ENCODE measurements at places on chromosomes 1 and 21.

- DNase-seq: no peak
Observed at GRCh38 chr1:905071-905749, 18.5 kb upstream of the SAMD11 start.

DNA sequence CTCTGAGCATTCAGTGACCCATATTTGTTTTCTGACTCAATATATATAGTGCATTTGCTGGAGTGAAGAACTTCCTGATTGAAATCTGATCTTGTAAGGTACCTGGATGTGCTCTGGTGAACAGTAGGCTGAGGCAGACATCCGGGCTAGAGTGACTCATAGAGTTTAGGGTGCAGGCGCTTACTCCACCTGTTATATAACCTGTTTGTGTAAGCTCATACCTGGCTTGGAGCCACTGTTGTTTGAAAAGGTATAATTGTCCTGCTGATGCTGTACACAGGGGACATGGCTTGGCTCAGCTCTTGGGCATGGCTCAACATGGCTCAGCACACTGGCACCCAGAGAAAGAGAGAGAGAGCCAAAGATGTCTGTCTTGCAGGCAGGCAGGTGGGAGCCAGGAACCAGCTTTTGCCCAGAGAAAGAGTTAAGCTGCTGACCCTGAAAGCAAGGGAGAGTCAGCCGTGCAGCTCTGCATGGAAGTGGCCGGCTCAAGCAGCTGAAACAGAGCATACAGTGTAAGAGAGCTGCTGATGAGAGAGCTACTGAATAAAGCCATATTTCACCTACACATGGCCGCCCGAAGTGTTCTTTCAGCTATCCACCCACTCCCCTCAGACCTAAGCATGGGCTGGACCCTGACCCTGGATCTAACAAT, 43.2 kb downstream of the GJA5 start:
- peak; percentile 88 for DNase-seq

DNA sequence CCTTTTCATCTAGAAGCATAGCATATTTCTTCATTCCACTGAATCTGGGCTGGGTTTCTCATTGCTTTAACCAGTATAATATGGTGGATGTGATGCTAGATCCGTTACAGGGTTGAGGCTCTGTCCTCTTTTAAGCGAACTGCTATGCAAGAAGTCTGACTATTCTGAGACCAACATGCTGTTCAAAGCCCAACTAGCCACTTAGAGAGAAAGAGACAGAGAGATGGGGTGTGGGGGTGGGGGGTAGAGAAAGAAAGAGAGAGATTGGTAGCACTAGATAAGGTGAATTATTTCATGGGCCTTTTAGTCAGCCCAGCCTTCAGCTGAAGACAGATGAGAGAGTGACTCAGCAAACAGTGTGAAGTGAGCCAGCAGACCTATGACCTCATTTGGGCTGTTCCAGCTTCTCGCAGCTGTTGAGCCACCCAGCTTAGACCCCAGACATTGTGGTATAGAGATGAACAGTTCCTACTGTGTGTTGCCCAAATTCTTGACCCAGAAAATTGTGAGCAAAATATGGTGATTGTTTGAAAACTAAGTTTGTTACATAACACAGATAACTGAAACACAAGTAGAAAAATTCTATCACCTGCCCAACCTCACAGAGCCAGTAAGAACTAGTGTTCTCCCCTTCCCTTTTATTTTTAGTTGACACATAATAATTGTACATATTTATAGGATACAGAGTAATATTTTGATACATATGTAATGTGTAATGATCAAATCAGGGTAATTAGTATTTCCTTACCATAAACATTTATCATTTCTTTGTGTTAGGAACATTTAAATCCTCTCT, 40.7 kb upstream of the PRKACB start:
- DNase-seq: peak; percentile 77

GRCh38 chr1:8661185-8662110, 156.0 kb downstream of the RERE start:
- DNase-seq: peak; percentile 65

GRCh38 chr1:94865360-94865759, 45.2 kb downstream of the SLC44A3 start:
- peak; percentile 26 for DNase-seq

DNA sequence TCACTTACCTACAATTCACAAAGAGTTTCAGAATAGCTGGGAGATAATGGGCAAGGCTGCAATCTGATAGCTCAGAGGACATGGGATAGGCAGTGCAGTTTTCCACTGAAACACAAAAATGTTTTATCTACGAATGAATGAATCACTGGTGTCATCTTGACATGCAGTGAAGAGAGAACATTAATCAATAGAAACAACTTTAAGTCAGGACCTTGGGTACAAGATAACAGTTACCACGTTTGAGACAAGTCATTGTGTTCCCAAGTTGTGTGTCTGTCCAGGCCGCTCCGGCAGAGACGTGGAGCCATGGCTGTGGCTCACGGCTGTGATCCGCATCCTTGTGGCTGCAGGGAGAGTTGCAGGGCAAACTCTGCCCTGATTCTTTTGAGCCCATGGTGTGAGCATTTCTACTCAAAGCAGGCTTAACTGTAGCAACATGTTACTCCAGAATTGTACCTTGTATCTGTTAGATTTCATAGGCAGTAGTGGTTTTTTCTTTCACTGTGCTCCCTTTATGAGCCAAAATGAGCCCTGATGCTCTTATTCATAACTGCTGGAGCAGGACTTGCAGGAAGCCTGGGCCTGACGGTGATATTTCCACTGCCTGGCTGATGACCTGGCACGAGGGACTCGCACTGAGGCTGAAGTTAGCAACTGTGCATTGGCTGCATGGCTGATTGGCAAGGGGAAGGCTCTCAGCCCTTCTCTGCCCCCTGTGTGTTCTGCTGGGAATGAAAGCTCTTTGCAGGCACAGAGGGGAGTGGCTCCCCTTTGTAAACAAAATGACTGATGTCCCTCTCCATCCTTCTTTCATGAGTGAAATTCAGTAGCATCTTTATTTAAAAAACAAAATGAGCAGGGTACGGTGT, 465.2 kb downstream of the AJAP1 start:
- no peak for DNase-seq

DNA sequence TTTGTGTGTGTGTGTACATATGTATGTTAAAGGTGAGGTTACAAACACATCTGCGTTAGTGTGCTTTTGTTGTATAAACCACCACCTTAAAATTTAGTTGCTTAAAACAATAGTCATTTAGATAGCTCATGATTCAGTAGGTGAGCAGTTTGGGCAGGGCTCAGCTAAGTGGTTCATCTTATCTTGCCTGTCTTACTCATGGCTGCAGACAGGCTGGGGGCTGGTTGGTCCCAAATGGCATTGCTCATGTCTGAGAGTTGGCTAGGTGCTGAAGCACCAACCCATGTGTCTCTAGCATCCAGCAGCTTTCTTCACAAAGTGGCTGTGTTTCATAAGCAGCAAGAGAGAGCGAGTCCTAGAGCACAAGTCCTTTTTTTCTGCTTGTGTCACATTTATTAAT, 91.4 kb downstream of the MACF1 start:
- no peak for DNase-seq

DNA sequence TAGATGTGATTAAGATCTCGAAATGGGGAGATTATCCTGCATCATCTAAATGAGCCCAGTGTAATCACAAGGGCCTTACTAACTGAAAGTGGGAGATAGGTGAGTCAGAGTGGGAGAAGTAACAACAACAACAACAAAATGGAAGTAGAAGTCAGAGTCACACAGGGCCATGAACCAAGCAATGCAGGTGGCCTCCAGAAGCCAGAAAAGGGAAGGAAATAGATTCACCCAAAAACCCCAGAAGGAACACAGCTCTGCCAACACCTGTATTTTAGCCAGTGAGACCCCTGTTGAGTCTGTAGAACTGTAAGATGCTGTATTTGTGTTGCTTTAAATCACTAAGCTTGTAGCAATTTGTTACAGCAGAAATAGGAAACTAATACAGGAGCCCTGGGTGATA, 4.1 kb downstream of the TAGLN2 start:
- DNase-seq: no peak

DNA sequence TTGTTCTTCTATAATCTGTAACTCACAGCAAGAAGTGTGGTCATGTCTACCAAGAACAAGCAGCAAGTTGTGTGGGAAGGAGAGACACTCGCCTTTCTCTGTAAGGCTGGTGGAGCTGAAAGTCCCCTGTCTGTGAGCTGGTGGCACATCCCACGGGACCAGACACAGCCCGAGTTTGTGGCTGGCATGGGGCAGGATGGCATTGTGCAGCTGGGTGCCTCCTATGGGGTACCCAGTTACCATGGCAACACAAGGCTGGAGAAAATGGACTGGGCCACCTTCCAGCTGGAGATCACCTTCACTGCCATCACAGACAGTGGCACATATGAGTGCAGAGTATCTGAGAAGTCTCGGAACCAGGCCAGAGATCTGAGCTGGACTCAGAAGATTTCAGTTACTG, 15.5 kb downstream of the CD101 start:
- DNase-seq: no peak

- no peak for DNase-seq
Observed at GRCh38 chr1:223183268-223183862, 40.3 kb upstream of the TLR5 start.

DNA sequence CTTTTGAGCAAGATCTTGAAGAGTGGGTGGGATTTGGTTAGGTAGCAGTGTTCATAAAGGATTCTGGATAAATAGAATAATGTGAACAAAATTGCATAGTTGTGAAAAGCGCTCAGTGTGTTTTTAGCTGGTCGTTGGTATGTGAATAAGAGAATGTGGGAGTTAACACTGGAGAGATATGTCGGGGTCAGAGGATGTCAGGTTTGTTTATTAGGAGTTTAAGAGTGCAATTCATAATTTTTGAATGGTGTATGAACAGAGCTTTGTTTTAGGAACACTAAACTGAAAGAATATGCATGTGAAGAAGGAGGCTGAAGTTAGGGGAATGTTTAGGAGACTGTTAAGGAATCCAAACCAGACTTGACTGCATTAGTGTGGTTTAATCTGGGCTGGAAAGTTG, 9.4 kb downstream of the USP16 start:
- DNase-seq: no peak

DNA sequence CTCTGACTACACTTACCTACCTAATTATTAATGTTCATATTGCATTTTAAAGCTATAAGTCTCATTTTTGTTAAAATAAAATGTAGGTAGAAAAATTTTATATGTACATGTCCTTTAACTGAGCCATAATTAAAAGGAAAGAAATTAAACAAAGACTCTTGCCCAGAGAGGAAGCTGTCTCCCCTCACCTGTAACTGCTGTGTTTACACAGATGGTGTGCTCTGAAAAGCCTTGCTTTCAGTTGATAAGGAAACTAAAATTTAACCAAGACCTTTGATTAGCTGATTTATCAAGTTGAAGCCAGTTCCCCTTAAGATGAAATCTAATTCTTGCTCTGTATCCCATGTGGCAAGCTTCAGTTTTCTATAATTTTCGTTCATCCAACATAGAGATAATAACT, 213.5 kb downstream of the LYPLAL1 start:
- no peak for DNase-seq

GRCh38 chr1:204992201-204992997, 50.6 kb upstream of the CNTN2 start:
- no peak for DNase-seq

DNA sequence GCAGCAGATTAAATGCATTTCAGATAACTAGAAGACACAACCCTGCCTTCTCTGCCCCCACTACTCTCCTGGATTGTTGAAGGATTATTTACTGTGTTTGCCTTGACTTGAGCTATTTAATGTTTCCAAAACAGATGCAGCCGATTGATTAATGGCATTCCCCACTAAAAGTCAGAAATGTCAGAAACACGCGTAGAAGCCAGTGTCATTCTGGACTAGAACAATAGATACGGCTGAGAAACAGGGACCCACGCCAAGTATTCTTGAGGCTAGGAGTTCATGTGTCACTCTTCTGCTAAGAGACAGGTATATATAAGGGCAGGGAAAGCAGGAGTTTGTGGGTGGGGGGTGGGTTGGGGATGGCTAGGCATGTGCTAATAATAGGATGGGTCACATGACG, 366.7 kb upstream of the PROX1 start:
- DNase-seq: no peak

- DNase-seq: peak; percentile 92
Observed at GRCh38 chr1:30058970-30059369, 664.4 kb downstream of the MATN1 start.

DNA sequence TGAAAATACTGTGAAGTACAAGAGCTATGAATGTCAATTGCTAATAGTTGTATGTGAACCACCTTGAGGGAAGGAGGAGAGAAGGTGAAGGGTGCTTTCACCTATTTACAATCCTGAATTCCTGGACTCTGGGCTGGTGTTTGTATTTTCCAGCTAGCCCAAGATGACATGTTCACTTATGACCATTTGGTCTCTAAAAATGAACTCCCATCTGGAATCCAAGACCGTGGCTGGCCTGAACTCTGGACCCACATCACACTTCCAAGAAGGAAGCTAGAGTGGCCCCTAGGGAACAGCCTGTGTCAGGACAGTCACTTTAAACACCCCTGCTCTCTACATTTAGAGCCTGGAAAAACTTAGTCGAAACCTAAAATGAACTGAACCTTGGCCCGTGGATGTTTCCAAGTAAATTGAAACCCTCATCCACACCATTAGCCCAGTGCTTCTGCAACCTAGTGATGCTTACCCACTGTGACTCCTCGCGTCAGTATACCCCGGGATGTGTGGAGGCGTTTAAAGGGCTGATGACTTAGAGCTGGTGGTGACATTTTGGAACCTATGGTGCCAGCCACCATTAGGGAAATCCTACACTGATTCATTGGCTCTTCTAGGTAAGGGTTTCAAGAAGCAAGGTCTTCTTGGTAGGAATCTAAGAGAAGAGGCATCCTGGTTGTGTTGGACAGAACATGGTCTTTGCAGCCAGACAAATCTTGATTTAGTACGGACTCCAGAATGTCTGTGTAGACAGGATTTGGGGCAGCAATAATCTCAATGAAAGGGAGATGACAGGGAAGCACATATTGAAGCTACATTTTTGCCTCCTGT, 171.5 kb upstream of the IRF2BP2 start:
- no peak for DNase-seq

DNA sequence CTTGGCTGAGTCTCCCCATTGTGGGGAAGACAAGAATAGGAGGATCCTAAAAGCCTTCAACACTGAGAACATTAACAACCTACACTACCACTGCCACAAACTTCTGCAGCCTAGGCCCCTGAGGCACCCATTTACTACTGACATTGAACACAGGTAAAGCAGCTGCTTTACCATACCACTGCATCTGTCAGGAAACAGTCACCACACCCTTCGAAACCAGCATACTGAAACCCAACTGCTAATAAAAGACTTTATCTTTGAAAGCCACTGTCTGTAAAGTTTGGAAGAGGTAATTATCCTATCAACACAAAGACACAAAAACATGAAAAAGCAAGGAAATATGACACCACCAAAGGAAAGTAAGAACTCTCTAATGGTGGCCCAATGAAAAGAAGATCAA, 7.4 kb downstream of the IFNAR1 start:
- DNase-seq: no peak

GRCh38 chr1:64387389-64388285, 82.3 kb upstream of the CACHD1 start:
- no peak for DNase-seq

GRCh38 chr1:32144033-32144432, 35.4 kb upstream of the TXLNA start:
- DNase-seq: peak; percentile 35
